ENCODE measurements at places on chromosomes 3 and 15.

DNA sequence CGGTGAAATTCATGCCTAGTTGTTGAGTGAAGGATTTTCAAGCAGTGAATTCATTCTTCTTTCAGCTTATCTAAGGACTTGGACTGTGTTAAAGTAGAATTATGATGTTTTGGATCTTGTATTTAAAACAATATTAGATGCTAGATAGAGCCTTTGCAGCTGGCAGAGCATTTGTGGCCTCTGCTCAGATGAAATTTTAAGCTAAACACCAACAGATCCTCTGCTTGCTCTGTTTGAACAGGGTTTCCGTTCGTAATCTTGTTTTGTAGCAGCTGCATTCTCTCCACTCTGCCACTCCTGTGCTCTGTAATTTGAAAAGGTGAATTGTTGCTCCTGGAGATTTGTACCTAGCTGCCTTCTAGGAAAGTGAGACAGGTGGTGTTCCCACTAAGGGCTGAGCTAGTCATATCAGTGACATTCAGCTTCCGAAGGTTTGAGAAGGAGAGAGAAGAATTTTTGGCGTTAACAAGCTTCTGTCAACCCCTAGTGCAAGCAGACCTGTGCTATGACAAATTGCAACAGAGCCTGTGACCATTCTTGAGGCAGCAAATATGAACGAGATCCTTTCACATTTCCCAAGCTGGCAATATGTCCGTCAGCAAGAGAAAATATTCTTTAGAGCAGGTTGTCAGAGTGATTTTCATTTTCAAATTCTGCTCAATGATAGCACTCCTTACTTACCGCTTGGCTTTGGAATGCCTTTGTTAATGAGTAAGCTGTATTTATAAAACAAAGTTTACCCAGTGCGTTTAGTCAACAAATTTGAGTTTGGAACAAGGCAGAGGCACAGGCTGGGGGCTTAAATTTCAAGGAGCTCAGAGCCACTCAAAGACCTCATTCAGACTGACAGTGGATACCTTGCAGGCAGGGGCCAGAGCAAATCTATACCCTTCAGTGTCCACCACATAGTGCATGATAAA is 5.3 kb downstream of the CHST2 start:
- DNase-seq, result no peak

DNA sequence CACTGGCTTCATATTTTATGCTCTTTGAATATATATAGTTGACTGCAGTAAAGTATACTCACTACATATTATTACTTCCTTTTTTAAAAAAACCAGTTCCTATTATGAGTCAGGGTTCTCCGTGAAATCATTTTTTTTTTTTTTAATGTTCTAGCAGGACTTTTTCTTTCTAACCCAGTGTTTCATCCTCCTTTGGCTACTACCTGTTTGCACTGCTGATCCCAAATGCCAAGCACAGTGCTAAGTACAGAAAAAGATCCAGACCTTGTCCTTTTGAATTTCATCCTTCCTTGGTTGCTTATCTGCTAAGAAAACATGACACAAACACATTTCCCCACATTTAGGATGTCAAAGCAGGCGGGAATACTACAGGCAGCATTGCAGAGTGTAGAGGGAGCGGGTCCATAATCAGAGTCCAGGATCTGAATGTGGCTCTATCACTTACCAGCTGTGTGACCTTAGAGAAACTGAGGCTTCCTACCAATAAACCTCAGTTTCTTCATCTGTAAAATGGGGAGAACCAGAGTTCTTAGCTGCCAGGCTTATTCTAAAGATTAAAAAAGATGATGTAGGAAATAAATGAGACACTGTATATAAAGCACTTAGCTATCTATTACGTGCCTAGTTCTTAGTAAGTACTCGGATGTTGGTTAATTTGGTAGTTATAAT is 37.2 kb upstream of the ANPEP start:
- DNase-seq, result peak; percentile 62

DNA sequence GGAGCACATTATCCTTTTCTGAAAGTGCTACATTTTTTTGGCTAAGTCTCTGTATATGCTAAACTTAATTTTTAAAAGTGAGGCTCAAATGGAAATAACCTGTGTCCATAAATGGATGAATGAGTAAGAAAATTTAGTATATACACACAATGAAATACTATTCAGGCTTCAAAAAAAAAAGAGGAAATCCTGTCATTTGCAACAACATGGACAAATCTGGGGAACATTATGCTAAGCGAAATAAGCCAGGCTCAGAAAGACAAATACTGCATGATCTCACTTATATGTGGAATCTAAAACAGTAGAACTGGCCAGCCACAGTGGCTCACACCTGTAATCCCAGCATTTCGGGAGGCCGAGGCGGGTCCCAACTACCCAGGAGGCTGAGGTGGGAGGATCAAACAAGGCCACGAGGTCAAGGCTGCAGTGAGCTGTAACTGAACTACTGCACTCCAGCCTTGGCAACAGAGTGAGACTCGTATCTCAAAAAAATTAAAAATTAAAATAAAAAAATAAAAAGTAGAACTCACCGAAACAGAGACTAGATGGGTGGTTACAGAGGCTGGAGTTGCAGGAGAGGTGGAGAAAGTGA is 25.8 kb downstream of the CCDC12 start:
- no peak for DNase-seq

- DNase-seq, result no peak
Measured at GRCh38 chr15:26382444-26383072, 390.3 kb downstream of the GABRB3 start.

DNA sequence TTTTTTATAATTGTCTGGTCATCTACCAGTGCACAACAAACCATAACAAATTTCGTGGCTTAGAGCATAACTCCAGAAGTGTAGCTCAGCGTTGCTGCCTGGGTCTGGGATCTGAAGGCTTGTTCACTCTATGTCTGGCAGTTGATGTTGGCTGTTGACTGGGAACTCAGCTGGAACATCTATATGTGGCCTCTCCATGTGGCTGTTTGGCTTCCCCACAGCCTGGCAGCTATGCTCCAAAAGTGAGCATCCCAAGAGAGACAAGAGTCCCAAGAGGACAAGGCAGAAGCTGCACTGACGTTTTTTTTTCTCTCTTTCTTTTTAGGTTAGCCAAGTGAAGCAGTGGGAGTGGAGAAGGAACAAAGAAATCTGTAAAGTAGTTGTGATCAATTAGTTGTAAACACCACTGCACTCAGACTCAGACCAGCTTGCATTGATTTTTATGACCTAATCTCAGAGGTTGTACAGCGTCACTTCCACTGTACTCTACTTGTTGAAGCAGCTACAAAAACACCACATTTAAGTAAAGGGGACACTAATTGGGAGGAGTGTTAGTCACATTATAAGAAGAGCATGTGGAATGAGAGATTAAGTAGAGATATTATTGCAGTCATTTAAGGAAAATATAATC is 2.5 kb upstream of the GPR176 start:
- DNase-seq, result no peak
